T-helper 17 cell (primary cell): ENCODE measurements at places on chromosomes 6 and 20.
A peak's percentile ranks its signal among the peaks of the same experiment; 100 is the strongest.

DNA sequence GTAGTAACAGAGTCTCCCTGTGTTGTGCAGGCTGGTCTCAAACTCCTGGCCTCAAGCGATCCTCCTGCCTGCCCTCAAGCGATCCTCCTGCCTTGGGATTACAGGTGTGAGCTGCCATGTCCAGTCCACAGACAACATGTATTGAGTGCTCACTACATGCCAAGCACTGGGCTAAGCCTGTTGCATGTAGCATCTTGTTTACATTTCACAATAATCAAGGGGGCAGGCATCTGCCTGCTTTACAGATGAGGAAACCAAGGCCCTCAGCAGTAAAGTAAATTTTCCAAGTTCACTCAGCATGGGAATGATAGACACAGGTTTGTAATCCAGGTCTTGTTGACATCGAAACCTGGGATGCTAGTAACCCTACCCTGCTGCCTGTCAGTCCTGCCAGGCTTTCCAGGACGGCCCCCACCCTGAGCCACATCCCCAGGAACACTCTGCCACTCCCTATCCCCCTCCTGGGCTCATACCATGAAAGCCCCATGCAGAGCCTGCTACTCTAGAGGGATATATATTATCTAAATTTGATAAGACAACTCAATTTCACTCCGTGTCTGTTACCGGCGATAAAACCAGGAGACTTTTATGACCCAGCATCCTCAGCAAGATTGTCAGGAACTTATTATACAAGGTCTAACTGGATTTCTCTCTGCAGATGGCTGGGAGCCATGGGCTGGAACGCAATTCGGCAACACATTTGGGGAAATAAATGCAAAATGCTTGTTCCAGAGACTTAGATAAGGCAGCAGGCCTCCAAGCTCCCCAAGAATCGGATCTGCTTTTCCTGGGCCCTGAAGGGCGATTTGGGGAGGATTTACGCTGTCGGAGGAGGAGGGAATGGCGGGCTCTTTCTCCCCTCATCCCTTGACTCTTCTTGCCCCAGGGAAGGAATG, 30.4 kb downstream of the CD40 start:
- DNase-seq: no peak

GRCh38 chr20:17452441-17452840, 78.7 kb downstream of the BFSP1 start:
- DNase-seq: no peak

DNA sequence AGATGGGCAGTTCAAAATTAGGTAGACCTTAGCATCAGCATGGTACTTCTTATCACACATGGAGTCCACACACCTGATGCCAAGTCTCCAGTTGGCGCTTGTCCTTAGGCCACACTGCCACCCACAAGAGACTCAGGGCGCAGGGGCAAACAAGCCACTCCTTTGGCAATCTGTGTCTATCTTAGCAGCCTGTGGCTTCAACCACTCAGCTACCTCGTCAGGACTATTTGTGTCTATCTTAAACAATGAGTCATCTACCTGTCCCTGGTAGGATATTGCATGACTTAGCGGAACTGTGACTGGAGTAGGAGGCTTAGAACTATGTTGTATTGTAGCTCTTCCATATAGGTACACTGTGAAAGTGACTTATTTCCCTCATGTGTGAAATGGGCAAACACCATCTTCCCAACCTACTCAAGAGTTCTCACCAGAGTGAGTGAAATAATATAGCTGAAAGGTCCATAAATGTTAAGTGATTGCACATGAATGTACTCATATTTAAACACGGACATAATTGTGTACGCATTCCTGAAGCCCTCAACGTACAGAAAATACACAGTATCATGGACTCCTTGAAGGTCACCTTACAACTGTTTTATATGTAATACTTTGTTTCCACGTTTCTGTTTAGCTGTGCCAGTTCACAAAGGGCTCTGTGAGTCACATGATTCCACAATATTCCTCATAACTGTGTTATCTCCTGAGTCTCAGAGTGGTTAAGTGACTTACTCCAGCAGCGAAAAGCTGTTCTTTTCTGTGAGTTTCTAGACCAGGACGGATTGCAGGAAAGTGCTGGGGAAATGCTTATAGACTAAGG, 1.6 kb downstream of the TRIM27 start:
- DNase-seq: no peak

GRCh38 chr20:62808211-62808865, 3.7 kb downstream of the OGFR start:
- peak; percentile 66 for DNase-seq

DNA sequence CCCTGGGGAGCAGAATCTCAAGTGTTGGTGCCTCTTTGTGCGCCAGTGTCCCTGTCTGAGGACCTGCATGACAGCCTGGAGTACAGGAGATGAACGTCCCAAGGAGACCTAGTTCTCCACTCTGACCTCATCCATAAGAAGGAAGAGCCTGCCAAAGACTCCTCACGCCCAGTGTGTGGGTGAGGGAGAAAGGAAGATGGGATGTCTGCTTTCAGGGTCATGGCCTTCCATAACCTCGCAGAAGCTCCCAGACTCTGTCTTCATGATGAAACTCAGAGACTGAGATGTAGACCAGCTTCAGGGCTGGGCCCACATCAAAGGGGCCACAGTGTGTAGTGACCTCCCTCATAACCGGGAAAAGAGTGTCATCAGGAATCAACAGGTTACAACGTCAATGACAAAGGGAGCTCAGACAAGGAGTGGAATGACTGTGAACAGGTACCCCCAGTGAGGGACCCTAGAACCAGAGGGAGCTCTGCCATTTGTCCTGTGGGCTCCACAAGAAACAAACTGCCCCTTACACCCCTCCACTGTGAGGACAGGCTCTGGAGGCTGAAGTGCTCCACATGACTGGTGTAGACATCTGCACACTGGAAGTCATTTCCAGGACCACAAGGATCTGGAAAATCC, 8.1 kb downstream of the HLA-DQB1 start:
- no peak for DNase-seq

DNA sequence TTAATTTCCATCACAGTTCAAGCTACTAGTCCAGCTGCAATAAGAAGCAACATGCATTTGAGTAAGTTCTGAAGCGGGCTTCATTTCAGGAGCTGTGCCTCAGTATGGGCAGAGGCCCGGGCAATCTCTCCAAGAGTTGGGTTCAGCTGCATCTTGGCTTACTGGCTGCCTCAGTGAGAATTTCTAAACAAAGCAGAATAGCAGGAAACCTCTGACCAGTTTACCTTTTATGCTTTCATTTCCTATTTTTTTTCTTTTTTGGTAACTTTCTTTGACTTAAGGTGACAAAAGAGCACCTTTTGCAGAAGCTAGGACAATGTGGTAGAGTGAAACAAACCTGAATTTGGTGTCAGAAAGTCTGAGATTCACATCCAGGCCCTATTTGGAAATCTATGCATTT, 51.0 kb upstream of the FBXO30 start:
- DNase-seq: no peak

DNA sequence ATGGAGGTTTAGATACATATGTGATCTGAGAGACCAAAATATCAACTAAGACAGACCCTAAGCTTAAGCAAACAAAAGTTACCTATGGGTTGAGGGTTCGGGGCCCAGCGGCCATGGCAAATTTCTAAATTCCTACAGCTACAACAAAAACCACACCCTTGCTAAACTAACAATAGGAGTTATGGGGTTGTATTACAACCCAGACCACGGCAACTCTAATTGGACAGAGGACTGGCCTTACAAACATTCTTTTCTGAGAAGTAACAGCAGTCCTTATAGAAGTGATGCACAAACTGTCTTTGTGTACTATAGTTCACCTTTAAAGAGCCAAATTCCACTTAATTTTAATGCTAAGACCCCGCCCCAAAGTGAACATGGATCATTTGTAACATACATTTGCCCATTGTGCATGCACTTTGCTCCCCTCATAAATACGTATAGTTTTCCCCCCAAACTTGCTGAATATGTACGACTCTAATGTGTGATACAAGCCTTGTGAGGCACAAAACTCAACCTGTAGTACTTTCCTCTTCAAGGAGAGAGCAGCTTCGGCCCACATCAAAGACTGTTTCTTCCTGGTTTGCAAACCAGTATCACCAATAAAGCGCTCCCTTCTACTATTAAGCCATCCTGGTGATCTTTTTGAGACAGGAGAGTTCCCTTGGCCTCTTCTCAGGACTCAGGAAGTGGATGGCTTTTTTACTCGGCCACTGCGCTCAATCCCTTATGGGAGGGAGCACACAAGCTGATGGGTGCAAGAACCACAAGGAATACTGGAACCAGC, 25.6 kb upstream of the MBOAT1 start:
- no peak for DNase-seq

GRCh38 chr6:157264701-157265100, 58.6 kb downstream of the TMEM242 start:
- DNase-seq: no peak

DNA sequence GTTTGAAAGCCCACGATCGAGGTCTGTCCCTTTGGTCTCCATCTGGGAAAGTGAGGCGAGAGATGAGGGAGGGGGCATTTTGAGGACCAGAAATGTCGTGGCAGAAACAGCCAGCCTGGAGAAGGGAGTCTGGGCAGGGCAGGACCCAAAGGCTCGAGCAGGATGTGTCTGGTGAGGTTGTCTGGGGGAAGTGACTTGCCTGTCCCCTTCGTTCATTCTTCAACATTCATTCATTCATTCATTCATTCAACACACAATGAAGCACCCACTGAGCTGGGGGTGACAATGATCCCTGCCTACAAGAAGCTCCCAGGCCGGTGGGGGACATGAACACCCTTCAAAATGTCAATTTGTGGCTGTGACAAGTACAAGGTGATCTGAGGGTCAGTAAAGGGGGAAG, 80.5 kb downstream of the CEBPB start:
- DNase-seq: no peak

- no peak for DNase-seq
Observed at GRCh38 chr6:169854813-169855212, 103.4 kb downstream of the ERMARD start.

- no peak for DNase-seq
Observed at GRCh38 chr6:150930841-150931240, 65.3 kb downstream of the MTHFD1L start.

DNA sequence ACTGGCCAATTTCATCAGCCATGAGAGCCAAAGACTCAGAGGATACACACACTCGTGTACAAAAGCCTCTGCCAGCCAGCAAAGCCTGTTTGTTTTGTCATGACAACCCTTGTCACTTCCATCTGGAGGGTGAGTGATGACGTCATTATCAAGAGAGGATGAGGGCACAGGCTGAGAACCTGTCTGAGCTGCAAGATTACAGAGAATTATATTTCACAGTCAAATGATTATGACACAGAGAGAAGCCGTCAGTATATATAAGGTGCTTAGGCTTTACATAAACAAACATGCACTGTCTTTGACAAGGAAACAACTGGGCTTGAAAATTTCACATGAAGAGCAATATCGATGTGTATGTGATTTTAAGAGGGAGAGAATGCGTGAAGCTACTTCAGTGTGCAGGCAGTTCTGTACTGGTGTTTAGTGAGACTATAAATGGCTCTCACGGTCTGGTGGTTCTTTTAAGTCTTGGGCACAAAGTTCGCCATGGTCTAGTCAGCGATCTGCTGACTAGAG, 36.5 kb upstream of the BCLAF1 start:
- DNase-seq: no peak

DNA sequence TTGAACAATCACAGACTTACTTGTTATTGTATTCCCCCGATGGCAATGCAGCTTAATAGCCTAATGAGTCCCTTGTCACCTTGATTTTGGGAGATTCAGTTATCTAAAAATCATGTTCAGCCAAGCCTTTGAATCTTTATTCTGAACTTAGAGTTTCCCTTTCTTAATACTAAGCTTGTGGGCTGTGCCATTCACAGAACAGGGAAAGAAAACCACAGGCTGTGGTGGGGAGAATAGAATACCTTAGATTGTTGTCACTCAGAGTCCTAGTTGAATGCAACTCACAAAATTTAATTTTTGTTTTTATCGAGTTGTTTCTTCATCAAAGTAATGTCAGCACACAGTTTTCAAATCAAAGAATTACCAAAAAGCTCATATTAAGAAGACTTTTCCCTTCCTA, 37.4 kb downstream of the RFPL4B start:
- DNase-seq: no peak

DNA sequence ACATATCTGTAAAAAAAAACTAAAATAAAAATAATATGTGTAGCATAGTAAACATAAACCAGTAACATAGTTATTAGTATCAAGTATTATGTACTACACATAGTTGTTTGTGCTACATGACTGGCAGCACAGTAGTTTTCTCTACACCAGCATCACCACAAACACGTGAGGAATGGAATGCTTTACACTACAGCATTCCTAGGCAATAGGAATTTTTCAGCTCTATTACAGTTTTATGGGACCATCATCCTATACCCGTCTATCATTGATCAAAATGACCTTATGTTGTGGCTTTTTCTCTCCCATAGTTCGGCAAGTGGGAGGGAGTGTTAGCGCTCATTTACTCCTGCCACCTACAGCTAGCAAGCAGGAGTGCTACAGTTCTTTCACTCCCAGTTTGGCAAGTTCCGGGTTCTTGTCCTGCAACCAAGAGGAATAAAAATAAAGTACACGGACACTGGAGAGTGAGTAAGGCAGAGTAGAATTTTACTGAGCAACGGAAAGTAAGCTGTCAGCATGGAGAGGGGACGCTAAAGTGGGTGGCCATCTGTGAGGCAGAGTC, 196.8 kb upstream of the HSF2 start:
- no peak for DNase-seq

DNA sequence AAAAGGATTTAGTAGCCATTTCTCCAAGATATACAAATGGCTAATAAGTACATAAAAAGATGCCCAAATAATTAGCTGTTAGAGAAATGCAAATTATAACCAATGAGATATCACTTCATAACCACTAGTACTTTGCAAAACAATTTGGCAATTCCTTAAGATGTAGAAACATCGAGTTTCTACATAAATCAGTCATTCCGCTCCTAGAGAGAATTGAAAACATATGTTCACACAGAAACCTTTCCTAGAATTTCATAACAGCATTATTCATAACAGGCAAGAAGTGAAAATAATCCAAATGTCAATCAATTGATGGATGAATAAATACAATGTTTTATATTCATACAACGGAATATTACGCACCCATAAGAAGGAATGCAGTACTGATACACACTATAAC, 20.5 kb upstream of the NT5E start:
- DNase-seq: no peak

- no peak for DNase-seq
Observed at GRCh38 chr6:113731541-113731940, 125.6 kb upstream of the MARCKS start.

- DNase-seq: no peak
Observed at GRCh38 chr6:148247386-148248063, 95.1 kb upstream of the SASH1 start.

DNA sequence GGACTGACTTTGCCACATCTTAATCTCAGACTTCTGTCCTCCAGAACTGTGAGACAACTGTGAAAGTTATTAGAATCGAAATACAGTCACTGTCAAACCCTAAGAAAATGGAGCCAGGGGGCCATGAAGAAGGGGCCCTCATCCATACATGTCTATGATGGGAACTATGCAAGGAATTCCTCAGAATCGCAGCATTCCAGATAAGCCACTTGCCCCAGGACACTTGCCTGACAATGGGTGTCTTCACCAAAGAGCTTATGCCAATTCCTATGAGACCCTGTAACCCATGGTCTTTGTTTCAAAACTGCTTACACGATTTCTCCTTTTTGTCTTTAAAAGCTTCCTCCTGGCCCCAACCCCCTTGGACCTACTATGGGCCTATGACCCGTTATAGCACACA, 90.4 kb upstream of the FOXP4 start:
- DNase-seq: no peak
